ENCODE measurements at places on chromosomes 1 and 21.

- DNase-seq: no peak
Measured at GRCh38 chr1:173020138-173020750, 30.5 kb downstream of the TNFSF18 start.

DNA sequence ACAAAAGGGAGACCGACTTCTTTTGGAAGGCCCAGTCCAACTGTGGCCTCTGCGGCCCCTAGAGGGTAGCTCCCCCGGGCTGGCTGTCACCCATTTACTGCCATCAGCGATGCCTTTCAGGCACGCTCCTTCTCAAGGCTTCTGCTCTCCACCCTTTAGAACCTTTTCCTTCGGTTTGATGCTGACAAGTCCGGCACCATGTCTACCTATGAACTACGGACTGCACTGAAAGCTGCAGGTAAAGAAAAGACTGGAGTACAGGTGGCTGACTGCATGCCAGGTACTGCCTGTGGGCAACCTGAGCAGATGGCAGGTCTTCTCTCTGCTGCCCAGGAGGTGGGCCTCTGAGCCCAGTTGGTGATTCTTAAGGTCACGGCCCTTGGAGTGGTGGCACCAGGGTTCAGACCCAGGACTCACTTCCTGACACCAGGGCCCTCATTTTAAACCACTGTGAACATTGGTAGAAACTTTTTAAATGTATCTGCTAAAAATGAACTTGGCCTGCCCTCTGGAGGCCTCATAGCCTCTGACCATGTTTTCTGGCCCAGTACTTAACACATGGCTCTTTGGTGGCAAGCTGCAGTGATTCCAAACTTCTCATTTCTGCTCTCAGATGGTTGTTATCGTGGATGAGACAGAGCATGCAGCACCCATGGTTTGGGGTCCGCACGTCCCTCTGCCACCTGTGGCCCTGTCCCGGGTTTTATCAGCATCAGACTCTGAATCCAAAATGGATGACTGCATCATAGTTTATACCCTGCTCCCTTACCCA lies 45.7 kb downstream of the CAPN9 start:
- DNase-seq: no peak

- DNase-seq: no peak
Measured at GRCh38 chr1:48026701-48027532, 29.7 kb upstream of the TRABD2B start.

GRCh38 chr1:19866758-19867157 lies 15.4 kb upstream of the OTUD3 start:
- no peak for DNase-seq

DNA sequence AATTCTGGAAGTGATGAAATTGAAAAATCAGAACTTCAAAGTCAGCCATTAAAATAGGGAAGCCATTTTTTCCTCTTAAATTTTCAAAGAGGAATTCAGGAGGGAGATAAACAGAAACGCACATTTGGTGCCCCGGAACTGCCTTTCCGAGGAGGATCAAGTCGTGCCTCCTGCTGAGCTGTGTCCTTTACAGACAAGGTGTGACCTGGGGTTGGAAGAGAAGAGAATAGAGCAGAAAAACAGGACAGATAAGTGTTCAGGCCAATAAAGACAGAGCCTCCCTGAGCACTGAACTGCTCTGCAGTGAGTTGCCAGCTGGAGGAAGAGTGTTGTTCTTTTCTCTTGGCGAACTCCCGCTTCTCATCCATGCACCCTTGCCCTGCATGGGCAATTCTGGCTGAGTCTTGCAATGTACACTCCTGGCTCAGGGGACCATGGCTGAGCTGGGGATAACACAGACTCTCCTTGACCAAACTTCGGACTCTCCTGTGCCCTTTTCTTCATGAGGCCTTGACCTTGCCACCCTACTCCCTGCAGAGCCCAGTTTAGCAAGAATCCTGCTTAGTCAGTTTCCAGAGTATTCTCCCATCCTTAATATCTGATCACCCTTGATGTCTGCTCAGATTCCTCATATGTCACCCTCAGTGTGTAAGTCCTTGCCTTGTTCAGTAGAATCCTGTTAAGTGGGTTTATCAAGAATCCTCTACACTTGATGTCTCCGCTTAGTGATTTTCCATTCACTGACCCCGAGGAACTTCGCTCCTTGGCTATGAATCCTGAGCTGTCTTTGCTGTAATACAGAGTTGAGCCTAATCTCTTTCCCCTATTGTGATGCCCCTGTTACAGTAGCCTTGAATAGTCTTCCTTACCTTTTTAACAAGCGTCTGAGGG lies 1.3 kb upstream of the MTARC1 start:
- no peak for DNase-seq

DNA sequence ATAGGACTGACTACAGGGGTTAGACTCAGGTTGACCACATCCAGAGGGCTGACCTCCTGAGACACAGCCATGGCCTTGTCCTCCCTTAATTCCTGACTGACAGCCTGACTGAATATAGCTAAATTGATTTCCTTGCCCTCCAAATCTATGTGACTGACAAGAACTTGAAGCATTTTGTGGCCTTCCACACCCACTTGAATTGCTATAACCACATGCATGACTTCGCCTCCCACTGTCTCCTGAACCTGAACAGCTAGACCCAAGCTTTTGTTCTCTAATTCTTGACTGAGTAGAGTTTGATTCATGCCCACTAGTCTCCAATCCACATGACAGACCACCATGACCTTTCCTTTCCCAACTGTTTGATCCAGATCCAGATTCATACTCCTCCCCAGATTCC lies 3.1 kb downstream of the FLG2 start:
- no peak for DNase-seq

DNA sequence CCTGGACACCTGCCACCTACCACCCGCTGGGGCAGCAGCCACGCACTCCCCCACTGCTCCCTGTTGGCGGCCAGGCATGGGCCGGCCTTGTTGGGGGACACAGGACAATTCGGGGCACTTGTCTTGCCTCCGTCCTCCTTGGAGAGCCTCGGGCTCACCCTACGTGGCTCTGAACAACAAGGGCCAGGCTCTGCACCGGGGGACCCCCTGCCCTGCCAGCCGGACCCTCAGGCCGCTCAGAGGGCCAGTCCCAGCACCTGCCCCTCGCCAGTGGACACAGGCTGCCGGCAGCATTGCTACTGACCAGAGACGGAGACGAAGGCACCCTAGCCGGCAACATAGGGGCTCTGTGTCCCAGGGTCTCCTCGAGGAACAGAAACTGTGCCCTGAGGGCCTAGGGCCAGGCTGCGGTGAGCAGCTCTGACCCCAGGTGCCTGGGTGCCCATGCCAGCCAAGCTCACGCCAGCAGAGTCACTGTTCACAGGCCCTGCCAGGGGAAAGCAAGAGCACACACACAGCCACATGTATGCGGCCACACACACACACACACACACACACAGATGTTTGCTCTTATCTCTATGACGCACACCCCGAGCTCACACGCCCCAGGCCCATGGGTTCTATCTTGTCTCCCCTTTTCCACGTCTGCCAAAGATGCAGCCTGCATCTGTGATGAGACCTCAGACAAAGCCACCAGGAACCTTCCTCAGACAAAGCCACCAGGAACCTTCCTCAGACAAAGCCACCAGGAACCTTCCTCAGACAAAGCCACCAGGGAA lies 45.9 kb downstream of the MORN1 start:
- no peak for DNase-seq

- DNase-seq: peak; percentile 18
Measured at GRCh38 chr1:153958961-153959260, 499 bp upstream of the CRTC2 start.

GRCh38 chr21:24076179-24076578 lies 1531.1 kb downstream of the MRPL39 start:
- DNase-seq: no peak

DNA sequence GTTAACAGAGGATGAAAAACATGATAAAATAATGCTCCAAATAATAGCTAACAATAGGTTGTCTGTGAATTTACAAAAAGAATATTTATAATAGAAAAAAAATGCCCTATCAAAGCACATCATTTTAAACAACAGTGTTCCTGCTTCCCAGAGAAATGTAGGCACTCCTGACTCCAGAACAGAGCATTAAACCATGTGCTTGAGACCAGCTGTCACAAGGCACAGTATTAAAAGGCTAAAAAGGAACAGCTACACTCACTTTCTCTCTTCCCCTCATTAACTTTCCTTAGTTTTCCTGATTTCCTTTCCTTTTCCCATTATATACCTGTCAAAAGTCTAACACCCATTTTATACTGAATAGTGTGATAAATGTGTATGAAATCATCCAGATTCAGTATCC lies 10.9 kb downstream of the VAV3 start:
- no peak for DNase-seq

GRCh38 chr1:39852876-39853275 lies 30.4 kb downstream of the TRIT1 start:
- DNase-seq: no peak

- no peak for DNase-seq
Measured at GRCh38 chr21:42056468-42056867, 14.6 kb upstream of the UMODL1 start.

DNA sequence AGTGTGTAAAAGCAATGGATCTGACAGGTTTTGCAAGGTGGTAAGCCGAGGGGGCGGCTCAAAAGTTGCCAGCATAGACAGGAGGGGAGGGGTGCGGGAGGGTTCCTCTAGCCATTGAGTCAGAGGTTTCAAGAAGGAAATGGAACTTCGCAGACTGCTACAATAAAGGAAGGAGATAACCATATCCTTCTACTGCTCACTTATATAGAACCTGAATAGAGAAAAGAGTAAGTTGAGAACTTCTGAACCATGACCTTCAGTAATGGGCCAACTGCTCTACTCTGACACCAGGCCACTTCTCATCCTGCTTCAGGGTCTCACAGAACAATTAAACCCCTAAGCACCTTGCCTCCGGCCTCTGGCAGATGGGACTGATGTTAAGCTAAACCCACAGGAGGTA lies 26.3 kb upstream of the BCAR3 start:
- DNase-seq: no peak

GRCh38 chr1:154324241-154324640 lies 1.1 kb upstream of the ATP8B2 start:
- no peak for DNase-seq

- peak; percentile 4 for DNase-seq
Measured at GRCh38 chr1:5526822-5527551, 465.2 kb downstream of the NPHP4 start.

GRCh38 chr21:28751176-28751575 lies 241.5 kb downstream of the LTN1 start:
- DNase-seq: no peak

DNA sequence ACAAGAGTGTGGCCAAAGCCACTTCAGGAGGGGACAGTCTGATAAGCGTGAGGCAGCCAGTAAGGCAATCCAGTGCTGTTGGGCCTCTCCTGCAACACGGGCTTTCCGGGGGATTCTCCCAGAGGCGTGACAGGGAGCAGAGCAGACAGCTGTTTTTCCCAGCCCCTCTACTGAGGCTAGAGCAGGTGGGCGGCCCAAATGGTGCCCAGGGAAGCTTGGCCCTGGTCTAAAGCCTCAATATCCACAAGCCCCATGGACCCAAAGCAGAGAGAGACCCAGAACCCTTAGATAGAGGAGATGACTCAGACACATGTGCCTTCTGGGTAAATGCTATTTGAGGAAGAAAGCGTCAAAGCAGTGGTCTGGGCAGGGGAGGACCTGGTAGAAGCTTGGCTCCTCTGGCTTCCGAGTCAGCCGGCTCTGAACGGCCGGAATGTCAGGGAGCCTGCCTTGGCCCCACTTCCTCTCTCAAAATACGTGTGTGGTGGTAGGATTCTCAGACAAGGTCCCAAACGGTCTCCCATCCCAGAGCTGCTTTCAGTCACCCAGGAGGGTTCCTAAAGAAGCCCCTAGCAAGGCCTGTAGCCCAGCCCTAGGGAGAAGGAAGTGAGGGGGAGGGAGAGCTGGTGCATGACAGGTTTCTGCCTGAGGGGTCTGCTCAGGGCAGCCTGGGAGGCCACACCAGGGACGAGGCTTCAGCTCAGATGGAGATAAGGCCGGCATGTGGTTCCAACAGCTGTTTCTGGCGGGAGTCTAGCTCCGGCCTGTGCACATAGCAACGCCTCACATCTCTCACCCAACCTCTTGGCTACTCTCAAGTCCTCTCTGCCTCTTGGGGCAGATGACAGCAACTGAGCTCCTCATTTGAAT lies 28.8 kb downstream of the PIK3C2B start:
- DNase-seq: no peak

- DNase-seq: no peak
Measured at GRCh38 chr1:40739455-40740008, 44.1 kb upstream of the KCNQ4 start.

GRCh38 chr1:9281071-9281827 lies 11.4 kb upstream of the SPSB1 start:
- DNase-seq: no peak

- no peak for DNase-seq
Measured at GRCh38 chr1:107843989-107844388, 121.0 kb downstream of the VAV3 start.

DNA sequence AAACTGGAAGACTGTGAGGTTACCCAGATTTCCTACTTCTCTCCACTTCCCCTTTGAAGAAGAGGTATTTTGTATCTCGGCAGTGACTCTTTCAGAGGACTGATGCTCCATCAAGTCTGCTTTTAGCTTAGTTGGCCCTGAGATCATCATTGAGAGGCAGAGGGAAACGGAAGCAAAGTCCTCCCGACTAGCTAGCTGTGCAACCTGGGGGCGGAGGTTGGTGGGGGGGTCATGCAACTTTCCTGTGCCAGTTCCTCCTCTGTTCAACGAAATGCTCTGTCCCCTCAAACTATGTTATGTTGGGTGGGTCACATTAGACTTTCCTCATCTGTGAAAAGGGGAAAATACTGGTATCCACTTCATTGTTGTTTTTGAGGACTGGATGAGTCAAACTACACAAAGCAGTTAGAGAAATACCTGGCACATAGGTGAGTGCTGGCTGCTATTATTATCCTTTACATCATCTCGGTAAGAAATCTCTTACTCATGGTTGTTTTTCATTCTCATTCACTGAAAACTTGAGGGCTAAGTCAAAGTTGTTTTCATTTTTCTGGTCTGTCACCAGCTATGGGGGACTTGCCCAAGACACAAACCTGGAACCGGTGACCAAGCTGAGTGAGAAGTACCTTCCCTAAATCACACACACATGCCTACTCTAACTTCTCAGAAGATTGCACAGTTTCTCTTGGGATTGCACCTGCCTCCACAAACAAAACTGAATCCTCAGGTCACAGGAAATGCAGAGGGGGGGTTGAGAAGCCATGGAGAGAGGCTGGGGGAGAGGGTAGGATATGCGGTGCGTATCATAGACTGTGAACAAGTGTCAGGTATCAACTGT lies 83.3 kb downstream of the ABCA4 start:
- DNase-seq: no peak

DNA sequence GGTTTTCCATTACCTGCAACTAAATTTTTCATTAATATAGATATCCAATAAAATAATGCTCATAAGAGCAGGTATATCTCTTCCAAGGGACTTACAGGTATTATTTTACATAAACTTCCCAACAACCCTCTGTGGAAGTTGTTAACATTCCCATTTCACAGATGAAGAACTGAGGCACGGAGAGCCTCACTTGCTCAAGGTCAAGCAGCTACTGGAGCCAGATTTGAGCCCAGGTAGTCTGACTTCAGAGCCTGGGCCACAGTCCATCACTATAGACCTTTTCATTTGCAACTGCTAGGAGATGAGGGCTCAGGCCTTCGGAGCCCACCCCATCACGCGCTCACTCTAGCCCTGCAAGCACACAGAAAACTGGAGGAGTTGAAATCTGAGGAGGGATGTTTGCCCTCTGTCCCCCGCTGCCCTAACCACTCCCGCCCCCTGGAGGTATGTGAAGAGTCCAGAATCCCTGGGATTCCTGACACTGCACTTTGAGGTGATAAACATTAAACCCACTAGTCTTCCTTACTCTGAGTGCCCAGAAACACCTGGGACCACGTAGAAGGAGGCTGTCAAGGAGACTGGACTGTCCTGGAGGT lies 11.7 kb upstream of the ALPL start:
- DNase-seq: no peak

- no peak for DNase-seq
Measured at GRCh38 chr1:11982010-11982392, 1.8 kb downstream of the MFN2 start.
